ENCODE measurements at places on chromosomes 7 and 10. TPM values are rescaled to one million over a fixed set of nuclear protein-coding genes. Genes with fewer than 3 reads are reported as not detected.

Gene ELMO1
- total RNA-seq = 137 TPM

Gene HOXA4
- total RNA-seq = 0.79 TPM

Gene OPALIN
- not detected for total RNA-seq

Gene AKR1D1
- total RNA-seq = not detected

Gene CC2D2B
- not detected for total RNA-seq

Gene KLHL7
- total RNA-seq = 23.1 TPM

Gene C10orf105
- not detected for total RNA-seq

Gene MACC1
- total RNA-seq = 30.4 TPM

Gene OR2A12
- not detected for total RNA-seq

Gene SEMA4G
- not detected for total RNA-seq

Gene ODAD2
- total RNA-seq = not detected

Gene PNLIPRP3
- total RNA-seq = not detected

Gene PAPOLB
- not detected for total RNA-seq

Gene SHH
- not detected for total RNA-seq

Gene MYOF
- 9.2 TPM for total RNA-seq

Gene PSMC2
- total RNA-seq = 69.4 TPM

Gene HMX3
- not detected for total RNA-seq

Gene ZPBP
- not detected for total RNA-seq

Gene INHBA
- not detected for total RNA-seq

All from Karpas-422 (cell line).